ENCODE measurements at places on chromosomes 7 and 10. TPM values are rescaled to one million over a fixed set of nuclear protein-coding genes. Genes with fewer than 3 reads are reported as not detected.

DNA sequence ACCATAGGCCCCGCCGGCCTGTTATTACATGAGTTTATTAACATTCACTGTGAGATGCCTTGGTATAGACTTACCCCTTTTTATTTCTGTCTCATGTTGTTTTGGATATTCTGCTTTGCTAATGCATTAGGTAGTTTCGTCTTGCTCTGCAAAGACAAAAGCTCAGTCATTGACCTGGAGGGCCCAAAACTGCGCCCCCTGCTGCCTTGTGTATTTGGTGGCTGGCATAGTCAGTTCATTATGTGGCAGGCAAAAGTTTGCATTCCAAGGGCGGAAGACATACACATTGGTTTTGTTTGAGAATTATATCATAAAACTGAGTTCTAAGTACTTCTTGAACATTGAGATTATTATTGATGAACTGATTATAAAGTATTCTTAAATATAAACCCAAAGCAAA is 372.5 kb downstream of the SDK1 start:
- H3K4me3 ChIP-seq = no peak overlapping the region
- H3K27me3 ChIP-seq = no peaks in the 10 kb centered on the region
- no peak overlapping the region for H3K27ac ChIP-seq
- H3K36me3 ChIP-seq = no peaks in the 10 kb centered on the region
- H3K4me1 ChIP-seq = no peaks in the 10 kb centered on the region
- DNase-seq = peak; percentile 52

- DNase-seq = no peak
- no peaks in the 10 kb centered on the region for H3K27me3 ChIP-seq
- peaks cover 65% of the 10 kb centered on the region for H3K4me1 ChIP-seq
- H3K27ac ChIP-seq = no peak overlapping the region
Measured at GRCh38 chr7:44982535-44982923, 3.7 kb upstream of the MYO1G start.

GRCh38 chr7:116512520-116513188 is 12.2 kb upstream of the CAV1 start:
- H3K4me1 ChIP-seq = peaks cover 6% of the 10 kb centered on the region
- DNase-seq = no peak
- H3K36me3 ChIP-seq = peaks cover 3% of the 10 kb centered on the region
- peak overlapping the region; percentile 71 for H3K27ac ChIP-seq
- peak overlapping the region; percentile 45 for H3K4me3 ChIP-seq

GRCh38 chr10:24519950-24520349 is 203.7 kb downstream of the ARHGAP21 start:
- H3K4me3 ChIP-seq = no peak overlapping the region
- no peak overlapping the region for H3K27ac ChIP-seq
- no peaks in the 10 kb centered on the region for H3K27me3 ChIP-seq
- peaks cover 37% of the 10 kb centered on the region for H3K36me3 ChIP-seq
- no peak for DNase-seq

- peaks cover 75% of the 10 kb centered on the region for H3K4me1 ChIP-seq
- no peak overlapping the region for H3K4me3 ChIP-seq
- no peaks in the 10 kb centered on the region for H3K27me3 ChIP-seq
Measured at GRCh38 chr10:70512149-70512639, 33.6 kb downstream of the PALD1 start.

DNA sequence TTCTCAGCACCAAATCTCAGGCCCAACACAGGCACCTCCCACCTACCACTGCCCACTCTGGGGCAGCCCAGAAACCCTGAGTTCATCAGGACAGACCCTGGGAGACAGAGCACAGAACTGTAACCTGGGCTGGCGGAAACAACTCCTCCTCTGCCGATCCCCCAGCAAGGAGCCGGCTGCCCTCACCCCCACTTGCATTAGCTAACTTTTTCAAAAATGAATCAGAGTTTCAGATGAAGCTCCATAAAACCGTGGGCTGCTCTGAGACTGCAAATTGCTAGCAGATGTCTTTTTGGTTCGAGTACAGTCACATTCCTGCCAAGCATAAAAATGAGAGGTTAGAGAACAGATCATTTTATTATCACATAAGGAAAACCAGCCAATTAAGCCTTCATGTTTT is 93.4 kb upstream of the PARD3 start:
- H3K27me3 ChIP-seq = no peaks in the 10 kb centered on the region
- no peak for DNase-seq
- no peak overlapping the region for H3K4me3 ChIP-seq
- no peaks in the 10 kb centered on the region for H3K4me1 ChIP-seq

- no peak overlapping the region for H3K4me3 ChIP-seq
- H3K27ac ChIP-seq = no peak overlapping the region
- no peak for DNase-seq
- H3K4me1 ChIP-seq = no peaks in the 10 kb centered on the region
- H3K27me3 ChIP-seq = peaks cover 3% of the 10 kb centered on the region
Measured at GRCh38 chr10:118970770-118971169, 58.7 kb upstream of the NANOS1 start.

GRCh38 chr10:102065561-102066398 is 631 bp downstream of the HPS6 start:
- no peaks in the 10 kb centered on the region for H3K27me3 ChIP-seq
- H3K4me3 ChIP-seq = peak overlapping the region; percentile 95
- H3K27ac ChIP-seq = peak overlapping the region; percentile 98
- peak; percentile 65 for DNase-seq
- peaks cover 44% of the 10 kb centered on the region for H3K4me1 ChIP-seq
- peaks cover 21% of the 10 kb centered on the region for H3K36me3 ChIP-seq

The CAMK1D gene
- 22.5 TPM for total RNA-seq

The LRRC61 gene
- 16.2 TPM for total RNA-seq

The NKX1-2 gene
- not detected for total RNA-seq

The CALHM3 gene
- total RNA-seq = not detected

The WIPF3 gene
- total RNA-seq = 0.95 TPM

Measured in lower lobe of right lung (tissue), 2 donors.